ENCODE measurements at places on chromosomes 1 and 21. TPM values are rescaled to one million over a fixed set of nuclear protein-coding genes. Genes with fewer than 3 reads are reported as not detected.

Gene AMY1B
- not detected for total RNA-seq

Gene KCNJ9
- total RNA-seq = not detected

Gene SPRR2G
- not detected for total RNA-seq

Gene RAB42
- 8.8 TPM for total RNA-seq

Gene CTSK
- total RNA-seq = 0.68 TPM

Gene TCHH
- total RNA-seq = 0.17 TPM

Gene C2CD4D
- not detected for total RNA-seq

Gene PEAR1
- 53.5 TPM for total RNA-seq

Gene ASTN1
- total RNA-seq = not detected

Gene C1QA
- total RNA-seq = not detected

Gene KIF14
- 3.1 TPM for total RNA-seq

Gene LORICRIN
- total RNA-seq = not detected

Gene RNU1-3
- total RNA-seq = under 0.01 TPM
